Brain (organoid and tissue), 16 donors: ENCODE measurements at places on chromosomes 1 and 21. TPM values are rescaled to one million over a fixed set of nuclear protein-coding genes. Genes with fewer than 3 reads are reported as not detected.

Gene NPR1
- 1.8 TPM for polyA plus RNA-seq

Gene TDRD10
- polyA plus RNA-seq: 0.27 TPM

Gene A3GALT2
- polyA plus RNA-seq: not detected

Gene RPE65
- 0.15 TPM for polyA plus RNA-seq

Gene C1orf74
- polyA plus RNA-seq: 4.3 TPM

Gene ADGRL4
- 5.6 TPM for polyA plus RNA-seq

Gene LMX1A
- polyA plus RNA-seq: not detected

Gene EDN2
- not detected for polyA plus RNA-seq
